ENCODE measurements at places on chromosomes 7 and 10. TPM values are rescaled to one million over a fixed set of nuclear protein-coding genes. Genes with fewer than 3 reads are reported as not detected.

The SAMD8 gene
- total RNA-seq, result 18.7 TPM

The NUDCD3 gene
- total RNA-seq, result 93.4 TPM

The CUEDC2 gene
- total RNA-seq, result 48.2 TPM

The OPN4 gene
- total RNA-seq, result not detected

The AASS gene
- 27.4 TPM for total RNA-seq

The FGL2 gene
- total RNA-seq, result 29.1 TPM

The IPMK gene
- total RNA-seq, result 7.6 TPM

The DMBT1 gene
- total RNA-seq, result 242 TPM

DNA sequence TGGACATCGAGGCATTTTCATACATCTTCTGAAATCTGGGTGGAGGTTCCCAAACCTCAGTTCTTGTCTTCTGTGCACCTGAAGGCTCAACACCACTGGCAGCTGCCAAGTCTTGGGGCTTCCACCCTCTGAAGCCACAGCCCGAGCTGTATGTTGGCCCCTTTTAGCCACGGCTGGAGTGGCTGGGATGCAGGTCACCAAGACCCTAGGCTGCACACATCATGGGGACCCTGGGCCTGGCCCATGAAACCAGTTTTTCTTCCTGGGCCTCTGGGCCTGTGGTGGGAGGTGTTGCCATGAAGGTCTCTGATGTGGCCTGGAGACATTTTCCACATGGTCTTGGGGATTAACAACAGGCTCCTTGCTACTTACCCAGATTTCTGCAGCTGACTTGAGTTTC lies 62.1 kb downstream of the INPP5A start:
- H3K36me3 ChIP-seq, result no peaks in the 10 kb centered on the region
- peaks cover 23% of the 10 kb centered on the region for H3K4me1 ChIP-seq
- no peak overlapping the region for H3K27ac ChIP-seq
- H3K27me3 ChIP-seq, result no peaks in the 10 kb centered on the region
- DNase-seq, result no peak

GRCh38 chr7:84502239-84502638 lies 307.6 kb upstream of the SEMA3A start:
- no peak overlapping the region for H3K27ac ChIP-seq
- no peak overlapping the region for H3K4me3 ChIP-seq
- H3K27me3 ChIP-seq, result no peaks in the 10 kb centered on the region
- no peak for DNase-seq
- H3K4me1 ChIP-seq, result no peaks in the 10 kb centered on the region

DNA sequence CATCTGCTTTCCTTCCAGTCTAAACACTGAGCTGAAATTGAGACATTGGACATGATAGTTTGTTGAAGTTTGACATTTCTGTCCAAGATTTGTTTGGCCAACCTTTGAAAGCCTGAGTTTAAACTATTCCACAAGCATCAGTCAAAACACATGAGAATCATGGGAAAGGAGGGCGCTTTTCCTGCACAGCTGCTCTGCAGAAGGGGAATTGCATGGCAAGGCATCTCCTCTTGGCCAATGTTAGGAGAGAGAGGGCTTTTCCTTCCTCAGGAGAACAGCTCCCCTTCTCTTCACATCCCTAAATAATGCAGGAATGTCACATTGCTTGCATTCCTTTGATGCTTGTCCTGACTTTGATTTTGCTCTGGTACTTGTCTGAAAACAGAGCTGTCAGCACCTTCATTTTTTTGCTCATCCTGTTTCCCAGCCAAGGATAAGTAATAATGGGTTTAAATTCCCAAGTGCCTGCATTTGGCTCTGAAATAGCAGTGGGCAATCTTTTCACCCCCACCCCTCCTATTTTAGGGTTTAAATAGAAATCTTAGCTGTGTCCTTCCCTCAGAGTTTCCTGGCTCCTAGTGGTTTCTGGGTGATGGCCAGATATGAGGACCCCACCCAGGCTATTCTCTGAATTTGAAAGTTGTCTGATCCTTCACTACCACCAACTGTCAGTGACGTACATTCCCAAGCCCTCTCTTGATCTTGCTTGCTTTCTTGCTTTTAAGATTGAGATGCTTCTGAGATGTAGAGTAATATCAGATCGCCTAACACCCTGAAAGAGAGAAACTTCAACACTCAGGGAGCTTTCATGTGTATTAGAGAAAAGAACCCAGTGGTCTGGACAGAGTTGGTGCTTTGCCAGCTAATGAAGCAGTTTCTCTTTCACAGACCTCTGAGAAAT lies 75.2 kb upstream of the NPVF start:
- H3K36me3 ChIP-seq, result no peaks in the 10 kb centered on the region
- no peak overlapping the region for H3K4me3 ChIP-seq
- H3K27ac ChIP-seq, result no peak overlapping the region
- no peaks in the 10 kb centered on the region for H3K27me3 ChIP-seq
- no peaks in the 10 kb centered on the region for H3K4me1 ChIP-seq

DNA sequence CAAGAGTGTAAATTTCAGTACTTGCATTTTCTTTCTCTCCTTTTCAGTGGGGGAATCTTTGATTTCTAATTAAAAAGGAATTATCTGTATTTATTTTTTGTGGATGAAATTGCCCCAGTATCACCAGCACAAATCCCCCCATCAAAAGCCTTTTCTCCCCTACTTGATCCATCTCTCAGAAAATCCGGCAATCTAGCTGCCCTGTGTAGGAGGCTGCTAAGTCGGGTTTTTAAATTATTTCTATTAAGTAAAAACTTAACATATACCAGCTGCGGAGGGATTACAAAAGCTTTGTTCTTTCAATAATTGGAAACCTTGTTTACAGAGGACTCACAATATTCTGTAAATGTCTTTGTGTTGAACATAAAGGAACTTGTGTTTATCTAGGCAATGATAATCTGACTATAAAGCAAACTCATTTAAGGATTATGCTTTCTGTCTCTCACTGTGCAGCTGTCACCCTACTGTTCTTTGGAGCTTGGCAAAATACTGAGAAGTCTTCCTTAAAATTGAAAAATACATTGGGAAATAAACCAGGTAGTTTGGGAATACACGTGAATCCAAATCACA lies 177.4 kb upstream of the PRR15 start:
- no peaks in the 10 kb centered on the region for H3K4me1 ChIP-seq
- no peak for DNase-seq
- no peaks in the 10 kb centered on the region for H3K36me3 ChIP-seq
- H3K27ac ChIP-seq, result no peak overlapping the region

DNA sequence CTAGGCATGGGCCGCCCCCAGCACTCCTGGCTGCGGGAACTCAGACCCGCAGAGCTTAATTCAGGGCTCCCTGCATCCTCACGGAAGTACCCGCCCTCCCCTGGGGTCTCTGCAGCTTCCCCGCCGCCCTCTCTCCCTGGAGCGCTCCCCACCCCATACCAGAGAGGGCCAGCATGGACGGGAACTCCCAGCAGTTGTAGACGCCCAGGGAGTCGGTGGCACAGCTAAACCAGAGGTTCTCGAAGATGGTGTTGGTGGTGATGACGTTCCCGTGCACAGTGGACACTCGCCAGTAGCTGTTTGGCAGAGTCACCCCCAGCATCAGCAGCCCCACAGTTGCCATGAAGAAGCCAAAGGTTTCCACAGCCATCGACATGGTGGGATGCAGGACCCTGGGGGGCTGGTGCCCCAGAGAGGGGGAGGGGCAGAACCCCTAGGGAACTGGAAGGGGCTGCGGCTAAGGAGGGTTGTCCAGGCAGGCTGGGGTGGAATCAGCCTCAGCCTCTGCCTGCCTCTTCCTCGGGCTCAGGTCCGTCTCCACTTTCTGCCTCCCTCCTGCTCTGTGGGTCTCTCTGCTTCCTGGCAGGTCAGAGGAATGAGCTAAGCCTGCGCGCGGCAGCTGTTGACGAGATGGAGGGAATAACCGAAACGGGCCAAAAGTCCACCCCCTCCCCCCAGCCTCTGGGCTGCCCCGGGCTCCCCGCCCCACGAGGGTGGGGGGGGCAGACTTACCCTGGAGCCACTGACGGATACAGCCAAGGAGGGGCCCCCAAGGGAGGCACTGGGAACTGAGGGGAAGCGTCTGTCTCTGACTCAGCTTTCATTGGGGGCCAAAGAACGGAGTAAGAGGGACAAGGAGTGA lies at the start of gene CLDN15:
Gene CLDN15, minus strand, starts transcription at position 597 of the 862 bp plus-strand sequence. Its CDS starts 221 bp downstream, at position 376.
- peak within 1 kb of the TSS; percentile 70 for H3K27ac ChIP-seq
- H3K36me3 ChIP-seq, result peaks cover 54% of the 10 kb centered on the region
- peaks cover 53% of the 10 kb centered on the region for H3K4me1 ChIP-seq
- H3K27me3 ChIP-seq, result no peaks in the 10 kb centered on the region
- no peak within 1 kb of the TSS for H3K4me3 ChIP-seq

- peaks cover 9% of the 10 kb centered on the region for H3K4me1 ChIP-seq
- H3K4me3 ChIP-seq, result no peak overlapping the region
- no peaks in the 10 kb centered on the region for H3K36me3 ChIP-seq
- no peak for DNase-seq
Observed at GRCh38 chr7:55120501-55121198, 101.8 kb downstream of the EGFR start.

DNA sequence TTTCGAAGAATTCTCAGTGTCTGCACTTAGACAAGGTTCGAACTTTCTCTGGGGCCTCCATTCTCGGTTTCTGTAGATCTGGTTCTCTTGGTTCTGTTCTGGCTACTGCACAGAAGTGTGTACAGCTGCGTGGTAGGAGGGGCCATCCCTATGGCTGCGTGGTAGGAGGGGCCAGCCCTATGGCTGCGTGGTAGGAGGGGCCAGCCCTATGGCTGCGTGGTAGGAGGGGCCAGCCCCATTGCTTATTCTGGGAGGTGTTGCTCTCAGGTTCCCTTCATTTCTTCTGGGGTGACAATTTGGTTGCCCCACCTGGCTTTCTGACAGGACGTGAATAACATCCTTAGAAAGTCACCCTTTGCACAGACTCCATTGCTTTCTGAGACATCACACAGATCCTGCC lies 65.2 kb upstream of the CHST15 start:
- H3K4me1 ChIP-seq, result peaks cover 17% of the 10 kb centered on the region
- DNase-seq, result no peak
- no peak overlapping the region for H3K4me3 ChIP-seq
- no peaks in the 10 kb centered on the region for H3K36me3 ChIP-seq
- no peak overlapping the region for H3K27ac ChIP-seq
- peaks cover 15% of the 10 kb centered on the region for H3K27me3 ChIP-seq

DNA sequence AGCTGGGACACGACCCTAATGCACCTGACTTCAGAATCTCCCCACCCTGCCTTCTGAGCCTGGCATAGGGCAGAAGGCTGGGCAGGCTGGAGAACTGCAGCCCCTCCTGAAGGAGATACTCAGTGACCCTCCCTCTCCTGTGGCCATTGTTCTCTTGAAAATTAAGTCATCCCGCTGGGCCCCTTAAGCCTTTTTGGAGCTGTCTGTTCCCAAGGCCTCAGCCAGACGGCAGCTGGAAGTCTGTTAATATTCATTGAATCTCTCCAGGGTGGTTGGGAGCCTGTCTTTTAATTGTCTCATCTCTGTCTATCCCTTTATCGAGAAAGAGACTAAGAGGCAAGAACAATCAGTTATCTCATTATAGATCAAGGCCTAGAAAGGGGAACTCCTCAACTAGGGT lies 118.1 kb upstream of the PCBD1 start:
- DNase-seq, result no peak
- no peaks in the 10 kb centered on the region for H3K4me1 ChIP-seq
- no peaks in the 10 kb centered on the region for H3K36me3 ChIP-seq
- peaks cover 28% of the 10 kb centered on the region for H3K27me3 ChIP-seq

DNA sequence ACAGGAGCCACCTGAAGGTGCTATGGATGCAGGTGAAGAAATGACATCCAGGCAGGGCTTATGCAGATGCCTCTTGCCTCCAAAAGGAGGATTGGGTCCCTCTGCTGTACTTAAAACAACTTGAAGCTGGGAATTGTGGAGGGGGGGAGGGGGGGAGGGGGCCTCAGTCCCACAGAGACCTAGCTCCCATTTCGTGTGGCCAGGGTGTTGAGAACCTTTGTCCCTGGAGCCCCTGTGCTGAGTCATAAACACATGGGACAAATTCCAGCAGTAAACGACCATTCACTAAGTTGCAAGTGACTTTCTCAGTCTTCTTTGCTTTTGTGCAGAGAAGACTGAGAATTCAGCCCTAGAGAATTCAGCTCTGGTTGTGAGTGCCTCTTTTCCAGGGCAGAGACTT lies 96.5 kb upstream of the PODXL start:
- no peaks in the 10 kb centered on the region for H3K4me1 ChIP-seq
- H3K27me3 ChIP-seq, result no peaks in the 10 kb centered on the region
- no peak overlapping the region for H3K4me3 ChIP-seq
- no peaks in the 10 kb centered on the region for H3K36me3 ChIP-seq
- DNase-seq, result no peak

GRCh38 chr7:158541346-158542010 lies 46.1 kb downstream of the PTPRN2 start:
- no peaks in the 10 kb centered on the region for H3K4me1 ChIP-seq
- no peak for DNase-seq
- H3K4me3 ChIP-seq, result no peak overlapping the region
- no peak overlapping the region for H3K27ac ChIP-seq
- H3K27me3 ChIP-seq, result no peaks in the 10 kb centered on the region

DNA sequence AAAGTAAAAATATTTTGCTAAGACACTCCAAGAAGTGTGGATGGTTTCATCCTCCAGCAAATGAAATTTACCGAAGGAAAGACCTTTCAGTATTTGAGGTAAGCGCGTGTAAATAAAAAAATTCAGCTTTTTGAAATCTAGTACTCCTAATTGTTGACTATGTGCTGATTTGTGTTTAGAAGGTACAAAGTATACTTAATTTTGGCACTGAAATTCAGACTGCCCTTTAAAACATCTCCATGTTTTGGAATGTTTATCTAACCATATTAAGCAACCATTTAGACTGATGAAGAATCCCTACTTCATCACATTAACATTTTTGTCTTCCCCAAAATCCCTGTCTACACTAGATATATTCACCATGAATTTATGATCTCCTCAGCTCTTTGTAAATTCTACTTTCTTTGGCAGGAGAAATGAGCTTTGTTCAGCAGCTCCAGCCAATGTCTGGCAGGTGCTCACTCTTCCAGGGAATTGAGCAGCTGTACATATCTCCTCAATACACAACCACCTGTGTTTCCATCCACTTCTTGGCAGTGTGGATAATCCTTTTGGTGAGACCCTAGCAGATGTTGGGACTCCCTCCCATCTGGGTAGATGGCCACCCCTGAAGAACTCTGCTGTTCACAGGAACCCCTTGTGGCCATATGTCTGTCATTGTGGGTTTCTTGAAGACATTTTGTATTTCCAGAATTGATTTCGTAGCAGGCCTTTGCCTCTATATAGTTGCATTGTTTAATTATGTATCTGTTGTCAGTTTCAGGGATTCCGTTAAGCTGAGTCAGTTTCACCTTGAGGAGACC lies 129.4 kb upstream of the SAMD8 start:
- H3K4me3 ChIP-seq, result no peak overlapping the region
- H3K27me3 ChIP-seq, result no peaks in the 10 kb centered on the region
- H3K27ac ChIP-seq, result no peak overlapping the region
- no peak for DNase-seq
- H3K4me1 ChIP-seq, result no peaks in the 10 kb centered on the region
- no peaks in the 10 kb centered on the region for H3K36me3 ChIP-seq

GRCh38 chr10:109823196-109823595 lies 100.1 kb downstream of the XPNPEP1 start:
- no peaks in the 10 kb centered on the region for H3K27me3 ChIP-seq
- no peaks in the 10 kb centered on the region for H3K4me1 ChIP-seq
- no peak for DNase-seq
- H3K27ac ChIP-seq, result no peak overlapping the region
- H3K4me3 ChIP-seq, result no peak overlapping the region
- no peaks in the 10 kb centered on the region for H3K36me3 ChIP-seq

All from left lung (tissue), 14 donors.